ENCODE measurements at places on chromosomes 3 and 15. TPM values are rescaled to one million over a fixed set of nuclear protein-coding genes. Genes with fewer than 3 reads are reported as not detected.

The SLC49A4 gene
- 12.4 TPM for polyA plus RNA-seq

The ARL8B gene
- 60.4 TPM for polyA plus RNA-seq

- no peak for DNase-seq
Observed at GRCh38 chr3:144189044-144189443, 217.4 kb downstream of the DIPK2A start.

The GOLGA8G gene
- polyA plus RNA-seq = 28.8 TPM

- DNase-seq = no peak
Observed at GRCh38 chr3:125478326-125478725, 41.7 kb downstream of the SNX4 start.

The LTF gene
- 7.8 TPM for polyA plus RNA-seq

The ATP8B4 gene
- polyA plus RNA-seq = 2.5 TPM

The ROBO2 gene
- polyA plus RNA-seq = 16.1 TPM

DNA sequence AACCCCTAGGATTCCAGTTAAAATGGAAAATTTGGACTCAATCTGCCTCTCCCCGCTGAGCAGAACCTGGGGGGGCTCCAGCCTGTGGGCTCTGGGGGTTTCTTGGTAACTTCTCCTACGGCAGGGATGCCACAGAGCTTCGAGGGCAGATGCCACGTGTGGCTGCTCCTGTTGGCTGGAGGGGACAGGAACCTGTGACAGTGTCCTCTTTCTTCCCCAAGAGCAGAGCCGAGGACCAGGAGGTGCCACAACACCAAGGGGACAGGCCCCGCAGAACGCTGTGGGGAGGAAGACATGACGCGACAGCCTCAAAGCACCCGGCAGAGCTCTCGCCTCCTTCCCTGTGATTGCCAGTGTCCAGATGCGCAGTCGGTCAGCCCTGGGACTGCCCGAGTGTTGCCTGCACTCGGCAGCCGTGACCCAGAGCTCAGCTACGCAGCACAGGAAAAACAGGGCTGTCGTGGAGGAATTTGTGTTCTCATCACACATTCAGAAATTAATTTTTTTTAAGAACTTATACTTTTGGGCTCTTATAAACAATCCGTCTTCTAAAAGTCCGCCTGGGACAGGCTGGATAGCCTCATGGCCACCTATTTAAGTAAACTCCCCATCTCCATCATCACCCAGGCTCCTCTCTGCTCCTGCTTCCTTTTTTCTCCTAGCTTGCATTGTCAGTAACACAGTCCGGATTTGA is 131.9 kb upstream of the MEF2A start:
- DNase-seq = no peak

The ISL2 gene
- polyA plus RNA-seq = 0.88 TPM

The TTLL13 gene
- 30.3 TPM for polyA plus RNA-seq

- no peak for DNase-seq
Observed at GRCh38 chr3:145959457-145960088, 201.4 kb downstream of the PLOD2 start.

GRCh38 chr3:139326707-139327106 is 17.1 kb upstream of the MRPS22 start:
- no peak for DNase-seq

GRCh38 chr3:97692831-97693230 is 71.7 kb upstream of the ARL6 start:
- DNase-seq = no peak

DNA sequence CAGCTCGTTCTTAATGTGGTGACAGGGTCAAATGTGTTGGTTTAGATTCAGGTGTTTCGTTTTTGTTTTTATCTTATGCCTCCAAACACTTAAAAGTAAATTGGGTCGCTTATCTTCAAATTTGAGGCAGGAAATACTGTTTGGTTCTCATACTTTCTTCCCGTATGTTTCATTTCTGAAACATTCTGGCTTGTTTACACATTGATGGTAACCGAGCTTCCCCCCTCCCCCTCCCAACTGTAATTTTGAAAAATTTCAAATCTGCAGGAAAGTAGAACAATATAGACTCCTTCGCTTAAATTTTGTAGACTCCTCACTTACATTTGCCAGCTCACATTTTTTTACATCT is 64.9 kb downstream of the CMTM8 start:
- no peak for DNase-seq

GRCh38 chr15:59335207-59335786 is 37.4 kb downstream of the MYO1E start:
- no peak for DNase-seq

The EFCAB12 gene
- 16.0 TPM for polyA plus RNA-seq

DNA sequence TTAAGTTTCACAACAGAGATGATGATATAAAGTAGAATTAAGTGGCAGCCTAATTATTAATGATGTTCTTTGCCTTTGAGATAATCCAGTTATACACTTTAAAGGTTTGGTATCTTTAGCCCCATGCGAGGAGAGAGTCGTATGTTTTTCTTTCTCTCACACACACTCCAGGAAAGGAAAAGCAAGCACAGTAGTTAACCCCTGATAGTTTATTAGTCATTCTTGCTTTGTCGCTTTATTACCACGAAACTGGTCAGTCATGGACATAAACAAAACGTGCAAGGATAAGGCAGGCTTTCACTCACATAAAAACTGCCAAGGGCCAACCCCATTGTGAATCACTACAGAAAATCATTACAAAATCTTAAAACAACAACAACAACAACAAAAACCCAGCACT is 866.9 kb downstream of the FHIT start:
- no peak for DNase-seq

DNA sequence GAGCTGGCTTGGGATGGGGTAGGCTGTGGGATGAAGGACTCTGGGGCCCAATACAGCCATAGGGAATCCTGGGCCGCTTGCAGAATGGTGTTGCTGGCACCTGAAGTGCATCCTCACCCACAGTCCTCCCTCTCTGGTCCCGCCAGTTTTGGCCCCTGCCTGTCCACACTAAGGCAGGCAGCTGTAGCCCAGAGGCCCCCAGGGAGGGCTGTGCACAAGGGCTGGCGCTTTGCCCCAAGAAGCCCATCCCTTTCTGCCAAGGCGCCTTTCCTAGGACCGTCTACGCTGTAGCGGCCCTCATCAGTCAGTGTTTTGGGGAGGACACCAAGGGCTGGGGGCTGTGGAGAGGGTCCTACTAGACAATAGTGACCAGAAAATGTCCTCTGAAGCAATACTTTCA is 116.2 kb upstream of the ABHD17C start:
- no peak for DNase-seq

GRCh38 chr3:47536221-47536891 is 22.8 kb upstream of the ELP6 start:
- no peak for DNase-seq

The GPR62 gene
- polyA plus RNA-seq = 0.18 TPM

The FSD2 gene
- polyA plus RNA-seq = 0.95 TPM

DNA sequence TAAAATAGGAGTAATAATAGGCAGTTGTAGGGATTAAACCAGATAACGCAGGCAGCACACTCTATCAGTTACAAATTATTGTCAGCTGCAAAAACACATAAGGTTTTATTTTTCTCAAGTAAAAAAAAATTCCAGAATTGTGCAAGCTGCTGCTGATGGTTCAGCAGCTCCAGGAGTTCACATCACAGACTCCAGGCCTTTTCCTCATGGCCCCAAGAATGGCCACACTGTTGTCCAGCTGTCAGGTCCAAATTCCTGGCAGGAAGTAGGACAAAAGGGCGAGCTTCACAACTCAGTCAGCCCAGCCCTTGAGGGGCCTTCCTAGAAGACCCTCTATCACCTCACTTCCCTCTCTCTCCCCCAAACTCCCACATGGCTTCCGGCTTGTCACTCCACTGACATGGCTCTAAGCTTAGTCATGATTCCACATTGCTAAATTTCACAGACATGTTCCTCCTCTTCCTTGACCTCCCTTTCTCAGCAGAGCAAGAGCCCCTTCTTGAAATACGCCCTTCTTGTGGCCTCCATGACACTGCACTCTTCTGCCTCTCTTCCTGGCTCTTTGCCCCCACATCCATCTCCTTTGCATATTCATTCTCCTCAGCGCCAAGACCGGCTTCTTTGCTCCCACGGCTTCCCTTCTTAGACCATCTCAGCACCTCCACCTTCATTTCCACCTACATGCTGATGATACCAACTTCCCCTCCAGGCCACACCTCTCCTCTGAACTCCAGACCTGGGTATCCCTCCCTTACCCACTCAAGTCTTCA is 27.4 kb upstream of the FAM174B start:
- no peak for DNase-seq

GRCh38 chr15:40081691-40082194 is 26.9 kb downstream of the BMF start:
- DNase-seq = peak; percentile 94

DNA sequence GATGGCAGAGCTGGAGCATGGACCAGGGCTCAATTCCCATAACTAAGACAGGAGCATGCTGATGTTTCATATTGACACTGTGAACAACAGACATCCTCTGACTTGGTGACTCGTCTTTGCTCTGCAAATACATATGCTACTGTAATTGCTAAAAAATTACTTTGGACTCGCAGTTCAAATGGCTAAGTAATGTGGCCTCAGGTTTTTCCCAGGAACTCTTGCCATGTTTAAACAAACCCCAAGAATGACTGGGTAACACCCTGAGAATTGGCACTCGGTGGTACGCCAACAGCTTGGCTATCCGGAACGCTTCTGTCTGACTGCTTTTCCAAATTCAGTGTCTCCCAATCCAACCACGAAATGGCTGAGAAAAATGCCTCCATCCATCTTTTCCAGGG is 456.7 kb upstream of the THBS1 start:
- no peak for DNase-seq

The CCDC13 gene
- polyA plus RNA-seq = 23.0 TPM

GRCh38 chr3:14600075-14600474 is 51.5 kb upstream of the CCDC174 start:
- DNase-seq = no peak

DNA sequence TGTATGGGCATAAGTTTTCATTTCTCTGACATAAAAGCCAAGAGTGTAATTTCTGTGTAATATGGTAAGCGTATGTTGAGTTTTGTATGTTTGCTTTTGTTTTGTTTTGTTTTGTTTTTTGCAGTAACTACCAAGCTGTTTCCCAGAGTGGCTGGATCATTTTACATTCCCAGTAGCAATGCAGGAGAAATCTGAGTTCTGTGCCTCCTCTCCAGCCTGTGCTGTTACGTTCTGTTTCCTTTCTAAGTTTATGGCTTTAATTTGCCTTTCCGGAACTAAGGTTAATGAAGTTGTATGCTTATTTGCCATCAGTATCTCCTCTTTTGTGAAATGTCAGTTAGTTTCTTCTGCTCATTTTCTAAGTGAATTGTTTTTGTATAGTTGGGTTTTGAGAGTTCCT is 307.8 kb downstream of the GABRG3 start:
- DNase-seq = no peak

DNA sequence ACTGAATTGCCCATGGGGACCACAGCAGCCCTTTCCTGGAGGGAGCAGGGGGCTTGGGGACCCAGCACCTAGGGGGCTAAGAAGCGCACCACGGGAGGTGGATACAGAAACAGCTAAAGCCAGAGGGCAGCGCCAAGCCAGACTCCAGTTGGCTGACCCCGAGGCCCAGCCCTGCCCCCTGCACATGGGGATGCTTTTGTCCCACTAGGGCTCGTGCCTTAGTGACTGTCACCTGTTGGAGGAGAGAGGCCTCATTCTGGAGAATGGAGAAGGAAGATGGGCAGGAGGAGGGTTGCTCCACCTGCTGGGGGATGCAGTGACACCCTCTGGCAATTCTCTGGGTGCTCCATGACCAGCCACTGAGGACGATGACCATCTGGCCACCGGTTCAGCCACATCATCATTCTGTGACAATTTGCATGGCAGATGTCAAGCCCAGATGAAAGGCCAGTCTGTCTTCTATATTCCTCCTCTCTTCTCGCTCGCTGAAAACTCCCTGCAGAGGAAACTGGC is 167.8 kb upstream of the TLE3 start:
- DNase-seq = no peak

DNA sequence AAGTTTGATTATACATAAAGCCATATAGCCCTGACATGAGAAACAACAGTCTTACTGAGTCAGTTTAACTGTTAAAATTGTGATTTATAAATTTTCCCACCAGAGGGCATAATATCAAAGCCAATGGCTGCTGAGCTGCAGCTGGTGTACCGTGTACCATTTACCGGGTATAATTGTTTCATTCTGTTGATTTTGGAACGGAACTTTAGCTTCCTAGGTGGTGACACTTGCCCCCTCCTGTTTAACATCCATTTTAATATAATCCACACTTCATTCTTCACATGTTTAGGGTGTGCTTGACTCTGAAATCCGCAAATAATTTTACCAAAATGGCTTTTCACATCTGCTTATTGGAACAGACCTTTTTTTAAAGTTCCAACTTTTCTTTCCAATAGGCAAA is 72.8 kb downstream of the SLC9A9 start:
- peak; percentile 26 for DNase-seq

- no peak for DNase-seq
Observed at GRCh38 chr3:122013448-122013925, 8.6 kb downstream of the ILDR1 start.

The MAP6D1 gene
- 0.80 TPM for polyA plus RNA-seq

DNA sequence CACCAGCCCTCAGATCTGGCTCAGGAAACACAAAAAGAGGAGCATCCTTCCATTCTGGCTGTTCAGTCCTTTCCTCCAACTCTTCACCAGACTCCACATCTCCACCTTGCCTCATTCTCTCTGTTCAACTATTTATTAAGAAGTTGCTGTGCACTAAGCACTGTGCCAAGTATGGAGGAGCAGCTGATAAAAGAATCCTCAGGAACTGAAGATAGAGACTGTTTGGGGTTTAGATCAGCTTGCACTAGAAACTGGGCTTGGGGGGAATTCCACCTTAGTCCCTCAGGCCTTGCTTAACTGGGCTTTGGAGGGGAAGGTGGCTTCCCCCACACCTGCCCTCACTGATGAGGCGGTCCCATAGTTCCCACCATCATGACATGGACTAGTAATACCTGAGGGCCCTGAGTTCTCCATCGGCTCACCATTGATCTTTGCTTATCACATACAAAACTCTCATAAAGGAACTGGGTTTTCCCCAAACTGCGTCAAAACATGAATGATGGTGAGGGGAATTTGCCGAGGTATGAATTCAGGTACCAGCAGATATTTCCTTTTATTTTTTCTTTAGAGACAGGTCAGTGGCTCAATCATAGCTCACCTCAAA is 1.7 kb upstream of the CCR8 start:
- DNase-seq = no peak

The POPDC2 gene
- polyA plus RNA-seq = 8.0 TPM

GRCh38 chr15:99250001-99250400 is 620 bp upstream of the TTC23 start:
- no peak for DNase-seq

The PLSCR5 gene
- polyA plus RNA-seq = not detected

GRCh38 chr3:125115640-125116039 is 59.8 kb upstream of the HEG1 start:
- DNase-seq = peak; percentile 37

The DPPA4 gene
- polyA plus RNA-seq = 8.8 TPM

The CAMP gene
- polyA plus RNA-seq = 2.8 TPM

The C3orf20 gene
- 16.5 TPM for polyA plus RNA-seq

- no peak for DNase-seq
Observed at GRCh38 chr15:43498990-43499389, 6.0 kb upstream of the TP53BP1 start.

DNA sequence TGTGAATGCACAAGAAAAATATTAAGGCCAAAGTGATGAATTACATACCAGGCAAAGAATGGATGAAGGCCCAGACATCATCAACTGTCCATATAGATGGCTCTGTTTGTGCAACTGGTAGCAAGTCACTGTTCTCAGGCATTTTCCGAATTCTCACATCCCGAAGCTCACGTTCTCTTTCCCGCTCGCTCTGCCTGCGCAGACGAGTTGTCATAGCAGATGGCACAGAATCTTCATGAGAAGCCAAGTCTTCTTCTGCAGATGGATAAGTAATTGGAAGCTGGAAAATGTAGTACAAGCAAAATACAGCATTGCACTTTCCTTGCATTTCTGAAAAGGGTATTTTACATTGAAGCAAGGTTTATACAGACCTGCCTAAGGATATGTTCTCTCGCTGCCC is 64.6 kb downstream of the GPR160 start:
- no peak for DNase-seq

The SPINK8 gene
- not detected for polyA plus RNA-seq

Measured in testis (tissue), 5 donors.